ENCODE measurements at places on chromosomes 3 and 15.

- H3K27me3 ChIP-seq, result peaks cover 12% of the 10 kb centered on the region
- no peaks in the 10 kb centered on the region for H3K4me1 ChIP-seq
- no peak for DNase-seq
- no peak overlapping the region for H3K4me3 ChIP-seq
Observed at GRCh38 chr3:72004749-72005292, 219.9 kb upstream of the PROK2 start.

GRCh38 chr15:71612869-71613268, 197.5 kb upstream of the NR2E3 start:
- DNase-seq, result no peak
- H3K4me1 ChIP-seq, result no peaks in the 10 kb centered on the region
- no peak overlapping the region for H3K4me3 ChIP-seq

DNA sequence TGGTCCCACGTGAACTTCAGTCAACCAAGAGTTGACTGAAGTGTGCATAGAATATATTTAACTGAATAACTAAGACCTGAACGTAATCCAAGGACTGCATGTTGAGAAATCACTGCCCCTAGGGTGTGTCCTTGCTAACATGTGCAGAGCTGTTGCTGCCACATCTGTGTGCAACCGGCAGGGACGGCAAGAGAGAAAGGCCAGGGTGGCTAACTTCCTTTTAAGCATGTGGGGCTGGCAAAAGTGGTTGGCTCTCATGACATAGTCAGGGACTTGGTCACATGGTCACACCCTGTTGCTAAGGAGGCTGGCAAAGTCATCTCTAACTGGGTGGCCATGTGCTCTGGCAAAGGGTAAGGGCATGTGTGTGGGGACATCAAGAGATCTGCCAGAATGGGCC, 52.4 kb downstream of the GASK1A start:
- H3K27ac ChIP-seq, result no peak overlapping the region
- no peak for DNase-seq
- H3K27me3 ChIP-seq, result no peaks in the 10 kb centered on the region

- no peaks in the 10 kb centered on the region for H3K27me3 ChIP-seq
- peaks cover 79% of the 10 kb centered on the region for H3K36me3 ChIP-seq
- DNase-seq, result no peak
- peaks cover 96% of the 10 kb centered on the region for H3K4me1 ChIP-seq
Observed at GRCh38 chr3:71103430-71103921, 480.1 kb downstream of the FOXP1 start.

DNA sequence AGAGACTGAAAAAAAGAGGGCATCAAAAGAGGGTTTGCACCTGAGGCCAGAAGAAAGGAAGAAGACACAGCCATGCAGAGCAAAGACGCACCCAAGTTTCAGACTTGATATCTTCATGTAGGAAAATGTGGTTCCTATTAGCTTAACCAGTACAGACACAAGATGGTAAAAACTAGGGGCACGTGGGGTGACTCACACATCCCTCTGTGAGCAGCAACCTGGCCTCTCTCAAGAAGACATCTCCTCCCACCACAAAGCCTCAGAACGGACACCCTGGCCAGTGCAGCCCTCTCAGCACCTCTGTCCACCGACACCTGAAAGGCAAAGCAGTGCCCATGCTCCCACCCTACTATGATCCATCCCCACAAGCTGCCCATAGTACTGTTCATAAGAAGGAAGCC, 33.3 kb downstream of the GLB1 start:
- H3K36me3 ChIP-seq, result peaks cover 49% of the 10 kb centered on the region
- DNase-seq, result peak; percentile 69
- H3K4me1 ChIP-seq, result peaks cover 69% of the 10 kb centered on the region
- H3K4me3 ChIP-seq, result peak overlapping the region; percentile 48
- H3K27me3 ChIP-seq, result no peaks in the 10 kb centered on the region
- H3K27ac ChIP-seq, result peak overlapping the region; percentile 93

DNA sequence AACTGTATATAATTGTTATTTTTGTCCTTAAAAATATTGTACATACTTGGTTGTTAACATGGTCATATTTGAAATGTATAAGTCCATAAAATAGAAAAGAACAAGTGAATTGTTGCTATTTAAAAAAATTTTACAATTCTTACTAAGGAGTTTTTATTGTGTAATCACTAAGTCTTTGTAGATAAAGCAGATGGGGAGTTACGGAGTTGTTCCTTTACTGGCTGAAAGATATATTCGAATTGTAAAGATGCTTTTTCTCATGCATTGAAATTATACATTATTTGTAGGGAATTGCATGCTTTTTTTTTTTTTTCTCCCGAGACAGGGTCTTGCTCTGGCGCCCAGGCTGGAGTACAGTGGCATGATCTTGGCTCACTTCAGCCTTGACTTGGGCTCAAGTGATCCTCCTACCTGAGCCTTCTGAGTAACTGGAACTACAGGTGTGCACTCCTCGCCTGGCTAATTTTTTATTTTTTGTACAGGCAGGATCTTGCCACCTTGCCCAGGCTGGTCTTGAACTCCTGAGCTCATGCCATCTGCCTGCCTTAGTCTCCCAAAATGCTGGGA, 10.7 kb downstream of the NFKBIZ start:
- H3K27me3 ChIP-seq, result no peaks in the 10 kb centered on the region
- no peak overlapping the region for H3K27ac ChIP-seq
- H3K4me3 ChIP-seq, result no peak overlapping the region
- DNase-seq, result no peak

DNA sequence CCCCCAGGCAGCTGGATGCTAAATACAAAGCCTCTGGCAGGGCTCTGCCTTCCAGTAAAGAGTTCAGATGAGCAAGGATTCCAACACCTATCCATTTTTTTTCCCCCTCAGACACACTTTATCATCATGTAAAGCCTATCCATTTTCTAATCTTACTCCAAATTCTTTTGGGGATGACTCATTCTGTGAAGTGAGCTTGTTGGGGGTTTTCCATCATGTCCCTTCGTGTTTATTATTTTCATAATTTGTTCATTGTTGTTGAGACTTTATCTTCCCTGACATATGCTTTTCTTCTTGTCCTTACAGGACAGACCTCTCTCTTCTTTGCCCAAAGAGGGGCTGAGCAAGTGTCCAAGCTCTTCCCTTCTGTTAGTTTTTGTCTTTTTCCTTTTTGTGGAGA, 34.7 kb upstream of the SH3BP5 start:
- H3K27ac ChIP-seq, result no peak overlapping the region
- H3K4me3 ChIP-seq, result no peak overlapping the region
- peaks cover 4% of the 10 kb centered on the region for H3K27me3 ChIP-seq
- peaks cover 24% of the 10 kb centered on the region for H3K4me1 ChIP-seq
- H3K36me3 ChIP-seq, result no peaks in the 10 kb centered on the region

DNA sequence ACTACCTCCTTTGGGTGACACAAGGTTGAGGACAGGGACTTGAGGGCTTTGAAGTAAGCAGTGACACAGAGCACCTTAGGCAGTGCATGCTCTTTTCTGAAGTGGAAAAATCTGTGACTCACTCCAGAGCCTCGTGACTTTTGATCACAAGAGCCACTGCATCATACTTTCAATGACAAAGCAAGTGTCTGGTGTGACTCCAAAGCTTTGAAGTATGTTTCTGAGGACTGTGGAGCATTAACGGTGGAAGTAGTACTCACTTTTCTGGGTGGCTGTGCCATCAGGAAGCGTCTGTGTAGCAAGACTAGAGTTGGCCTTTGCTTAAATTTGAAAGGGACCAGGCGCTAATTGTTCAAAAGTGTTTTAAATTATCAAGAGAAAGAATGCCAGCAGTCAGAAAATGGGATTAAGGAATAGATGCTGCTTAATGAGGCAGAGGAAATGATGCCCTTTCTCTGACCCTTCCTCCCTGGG, 210.7 kb upstream of the TRIM42 start:
- peaks cover 6% of the 10 kb centered on the region for H3K4me1 ChIP-seq
- no peak overlapping the region for H3K4me3 ChIP-seq
- peak overlapping the region; percentile 24 for H3K27ac ChIP-seq
- no peaks in the 10 kb centered on the region for H3K27me3 ChIP-seq

DNA sequence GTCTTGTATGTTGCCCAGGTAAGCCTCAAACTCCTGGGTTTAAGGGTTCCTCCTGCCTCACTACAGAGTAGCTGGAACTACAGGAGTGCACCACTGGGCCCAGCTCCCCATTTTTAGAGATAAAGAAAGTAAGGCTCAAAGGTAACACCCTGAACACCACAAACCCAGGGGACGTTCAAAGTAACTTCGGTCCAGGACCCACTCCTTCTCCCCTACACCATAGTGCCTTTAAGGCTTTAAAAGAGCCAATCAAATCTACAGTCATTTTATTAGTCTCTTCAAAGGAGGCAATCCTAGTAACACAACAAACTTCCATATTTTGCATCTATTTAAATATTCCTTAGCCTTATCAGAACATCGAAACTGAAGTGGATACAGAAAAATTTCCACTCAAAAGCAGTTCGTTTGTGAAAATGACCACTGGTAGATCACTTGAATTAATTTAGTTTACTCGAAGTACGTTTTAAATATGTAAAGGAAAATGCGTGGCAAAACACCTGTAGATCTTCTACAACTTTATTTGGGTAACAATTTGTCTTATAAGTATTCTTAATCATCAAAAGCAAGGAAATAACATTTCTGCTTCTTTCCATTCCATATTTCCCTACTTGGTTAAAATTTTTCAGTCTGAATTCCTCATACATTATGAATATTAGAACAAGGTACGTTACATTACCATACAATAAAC, 1.8 kb downstream of the STAG1 start:
- peaks cover 58% of the 10 kb centered on the region for H3K4me1 ChIP-seq
- no peak for DNase-seq
- H3K36me3 ChIP-seq, result peaks cover 10% of the 10 kb centered on the region
- H3K4me3 ChIP-seq, result peak overlapping the region; percentile 87

DNA sequence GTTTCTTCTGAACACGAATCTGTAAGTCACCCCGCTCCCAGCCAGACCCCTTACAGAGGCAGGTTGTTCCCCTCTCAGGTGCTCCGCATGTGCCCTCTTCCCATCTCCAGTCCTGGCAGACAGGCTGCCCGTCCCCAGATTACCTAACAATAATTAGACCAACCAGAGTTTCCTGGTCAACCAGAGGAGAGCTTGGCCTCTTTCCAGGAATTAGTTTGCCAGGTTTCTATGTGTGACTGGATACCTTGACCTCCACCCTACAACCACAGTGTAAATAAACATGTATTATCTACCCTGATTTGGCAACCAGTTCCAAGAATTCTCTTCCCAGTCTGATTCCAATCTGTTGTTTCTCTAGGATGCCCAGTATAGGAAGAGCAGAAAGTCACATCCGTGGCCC, 178.0 kb upstream of the UMPS start:
- H3K27ac ChIP-seq, result no peak overlapping the region
- no peak for DNase-seq
- H3K27me3 ChIP-seq, result peaks cover 39% of the 10 kb centered on the region
- H3K36me3 ChIP-seq, result no peaks in the 10 kb centered on the region

DNA sequence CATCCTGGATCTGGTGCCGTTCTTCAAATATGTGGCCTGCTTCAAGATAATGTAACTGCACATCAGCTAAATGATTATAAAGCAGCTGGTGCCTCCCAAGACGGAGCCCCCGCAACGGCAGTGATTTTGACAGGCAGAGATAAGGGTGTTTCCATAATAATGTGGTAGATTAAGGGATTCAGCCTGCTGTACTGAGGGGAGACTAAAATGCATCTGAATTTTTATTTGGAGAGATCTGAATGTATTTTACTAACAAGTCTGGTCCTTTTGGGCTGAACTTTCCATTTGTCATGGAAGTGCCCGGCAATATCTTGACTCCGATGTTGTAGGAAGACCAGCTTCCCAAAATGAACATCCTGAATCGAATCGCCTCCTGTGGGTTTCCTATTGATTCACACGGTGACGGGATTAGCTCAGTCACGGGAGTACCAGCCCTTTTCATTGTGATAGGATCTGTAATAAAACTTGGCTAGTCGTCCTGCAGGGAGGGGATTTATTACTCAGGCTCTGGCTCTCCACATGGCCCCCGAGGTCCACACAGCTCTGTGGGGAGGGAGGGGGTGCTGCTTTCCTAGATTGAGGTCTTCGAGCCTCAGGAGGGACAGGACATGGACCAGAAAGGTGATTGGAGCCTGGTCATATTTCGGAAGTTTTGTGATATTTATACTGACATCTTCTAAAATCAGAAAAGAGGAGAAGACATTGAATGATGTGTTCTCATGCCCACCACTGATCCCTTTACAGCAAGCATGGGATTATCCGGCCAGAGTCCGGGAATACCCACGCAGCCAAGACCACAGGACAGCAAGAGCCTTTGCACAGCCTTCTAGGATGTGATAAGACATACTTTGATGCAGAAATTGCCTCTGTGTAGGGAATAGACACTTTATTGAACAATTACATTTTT, 2.5 kb upstream of the PCSK6 start:
- no peak overlapping the region for H3K4me3 ChIP-seq
- peaks cover 10% of the 10 kb centered on the region for H3K4me1 ChIP-seq
- peaks cover 63% of the 10 kb centered on the region for H3K27me3 ChIP-seq
- no peak for DNase-seq

- no peak for DNase-seq
- no peaks in the 10 kb centered on the region for H3K4me1 ChIP-seq
- no peak overlapping the region for H3K27ac ChIP-seq
- H3K36me3 ChIP-seq, result no peaks in the 10 kb centered on the region
- H3K4me3 ChIP-seq, result no peak overlapping the region
Observed at GRCh38 chr15:79066391-79067071, 24.0 kb downstream of the RASGRF1 start.

GRCh38 chr3:52521881-52522650, 11.6 kb downstream of the NT5DC2 start:
- no peak overlapping the region for H3K27ac ChIP-seq
- no peaks in the 10 kb centered on the region for H3K27me3 ChIP-seq
- H3K4me3 ChIP-seq, result no peak overlapping the region
- no peak for DNase-seq

DNA sequence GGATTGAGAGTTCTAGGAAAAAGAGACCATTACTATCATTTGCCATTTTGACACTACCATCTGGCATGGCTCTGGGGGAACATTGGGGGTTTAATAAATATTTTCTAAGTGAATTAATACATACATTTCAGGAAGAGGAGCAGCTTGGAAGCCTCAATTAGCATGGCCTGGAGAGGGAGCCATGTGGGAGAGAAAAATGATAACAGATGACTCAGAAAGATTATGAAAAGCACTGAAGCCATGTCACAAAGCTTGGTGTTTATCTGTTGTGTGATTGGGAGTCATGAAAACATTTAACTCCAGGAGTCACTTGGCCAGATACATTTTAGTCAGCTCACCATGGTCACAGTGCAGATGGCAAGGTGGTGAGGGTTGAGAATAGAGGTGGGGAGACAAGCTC, 121.0 kb downstream of the SSR3 start:
- no peaks in the 10 kb centered on the region for H3K36me3 ChIP-seq
- no peaks in the 10 kb centered on the region for H3K4me1 ChIP-seq
- H3K4me3 ChIP-seq, result no peak overlapping the region
- peaks cover 14% of the 10 kb centered on the region for H3K27me3 ChIP-seq
- H3K27ac ChIP-seq, result no peak overlapping the region
- no peak for DNase-seq

DNA sequence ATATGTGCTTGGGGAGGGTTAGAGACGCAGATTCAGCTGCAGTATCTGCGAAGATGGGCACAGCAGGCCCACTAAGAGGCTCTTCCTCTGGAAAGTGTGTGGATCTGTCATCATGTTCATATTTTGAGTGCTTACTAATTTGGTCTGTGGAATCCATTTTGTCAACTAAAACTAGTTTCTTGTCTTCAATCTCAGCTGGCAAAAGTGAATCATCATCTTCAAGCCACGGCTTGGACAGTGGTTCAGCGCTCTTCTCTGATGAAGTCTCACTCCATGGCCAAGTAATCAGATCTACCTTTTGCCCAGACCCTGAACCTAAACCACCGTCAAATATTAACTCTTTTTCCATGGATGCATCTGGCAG, 76.2 kb downstream of the IMPG2 start:
- H3K27me3 ChIP-seq, result no peaks in the 10 kb centered on the region
- no peak for DNase-seq
- peak overlapping the region; percentile 5 for H3K27ac ChIP-seq
- no peak overlapping the region for H3K4me3 ChIP-seq

- no peak overlapping the region for H3K4me3 ChIP-seq
- no peak for DNase-seq
- H3K27me3 ChIP-seq, result no peaks in the 10 kb centered on the region
- no peak overlapping the region for H3K27ac ChIP-seq
Observed at GRCh38 chr15:50940506-50940905, 32.0 kb downstream of the AP4E1 start.

Data from activated naive CD8-positive, alpha-beta T cell treated with anti-CD3 and anti-CD28 coated beads, Interleukin-2, amount 50 U/mL, for 24 hours (primary cell).